ENCODE measurements at places on chromosomes 3 and 15. TPM values are rescaled to one million over a fixed set of nuclear protein-coding genes. Genes with fewer than 3 reads are reported as not detected.

The ADGRG7 gene
- not detected for total RNA-seq

DNA sequence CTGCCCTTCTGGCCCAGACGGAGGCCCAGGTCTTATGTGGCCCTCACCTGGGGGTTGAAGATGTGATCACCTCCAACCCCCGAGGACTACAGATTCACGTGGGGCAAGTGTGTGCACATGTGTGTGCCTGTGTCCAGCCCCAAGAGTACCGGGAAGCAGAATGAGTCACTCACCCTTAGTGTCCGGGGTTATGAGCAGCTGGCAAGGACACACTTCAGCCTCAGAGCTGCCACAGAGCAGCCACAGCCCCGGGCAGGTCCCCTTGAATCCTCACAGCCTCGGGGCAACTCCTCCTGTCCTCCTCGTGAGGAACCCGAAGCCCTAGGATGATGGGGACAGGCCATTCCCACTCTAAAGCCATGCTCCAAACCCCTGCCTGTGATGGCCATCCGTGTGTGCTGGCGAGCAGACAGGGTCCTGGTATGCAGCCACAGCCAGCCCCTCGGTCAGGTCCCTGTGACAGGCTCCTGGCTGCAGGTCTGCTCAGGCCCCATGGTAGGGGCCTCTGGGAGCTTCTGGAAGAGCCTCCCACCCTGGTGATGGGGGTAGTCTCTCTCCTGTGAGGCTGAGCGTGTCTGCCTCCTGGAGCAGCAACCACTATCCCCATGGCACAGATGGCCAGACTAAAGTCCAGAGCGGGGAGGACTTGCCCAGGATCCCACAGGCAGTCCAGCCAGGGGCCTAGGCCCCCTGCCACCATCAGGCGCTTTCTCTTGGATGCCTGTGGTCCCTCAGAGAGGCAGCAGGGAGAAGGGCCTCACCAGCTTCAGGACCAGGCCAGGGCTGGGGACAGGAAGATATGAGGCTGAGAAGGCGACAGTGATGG is 852 bp downstream of the STAB1 start:
- DNase-seq, result no peak

DNA sequence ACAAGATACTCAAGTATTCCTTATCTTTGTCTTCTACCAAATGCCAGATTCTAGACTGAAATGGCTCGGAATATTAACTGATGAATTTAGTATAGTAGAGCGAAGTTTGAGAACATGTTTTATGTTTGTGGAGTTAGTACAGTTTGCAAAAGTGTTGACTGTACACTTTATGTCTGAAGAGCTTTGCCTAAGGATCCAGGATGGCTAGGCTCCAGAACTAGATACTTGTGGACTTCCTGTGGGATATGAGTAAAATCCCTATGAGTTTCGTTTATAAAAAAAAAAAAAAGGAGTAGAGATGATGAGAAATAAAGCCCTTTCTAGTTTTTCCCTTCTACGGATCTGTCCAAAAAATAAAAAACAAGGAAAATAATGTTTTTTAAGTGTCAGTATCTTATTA is 96.7 kb downstream of the TP63 start:
- DNase-seq, result no peak

- no peak for DNase-seq
Measured at GRCh38 chr3:133479895-133480669, 80.2 kb downstream of the BFSP2 start.
